ENCODE measurements at places on chromosomes 12 and 14.

DNA sequence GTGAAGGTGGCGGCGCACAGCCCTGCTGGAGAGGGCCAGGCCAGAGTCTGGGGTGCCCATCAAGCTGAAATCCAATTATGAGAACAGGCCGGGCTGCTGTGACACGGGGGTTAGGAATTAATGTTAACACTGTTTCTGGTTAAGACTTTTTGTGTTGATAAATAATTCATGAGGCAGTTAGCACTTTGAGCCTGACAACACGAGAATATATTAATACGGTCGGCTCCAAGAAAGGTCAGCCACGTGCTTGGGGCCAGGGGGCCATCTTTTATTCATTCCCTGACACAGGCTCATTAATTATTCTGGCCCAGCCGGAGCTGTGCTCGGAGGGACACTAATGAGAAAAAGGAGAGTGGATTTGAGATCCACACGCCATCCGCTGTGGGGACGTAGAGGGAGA is 45.1 kb downstream of the FBRSL1 start:
- DNase-seq, result no peak

GRCh38 chr14:71647086-71647784 is 285.0 kb upstream of the RGS6 start:
- no peak for DNase-seq

DNA sequence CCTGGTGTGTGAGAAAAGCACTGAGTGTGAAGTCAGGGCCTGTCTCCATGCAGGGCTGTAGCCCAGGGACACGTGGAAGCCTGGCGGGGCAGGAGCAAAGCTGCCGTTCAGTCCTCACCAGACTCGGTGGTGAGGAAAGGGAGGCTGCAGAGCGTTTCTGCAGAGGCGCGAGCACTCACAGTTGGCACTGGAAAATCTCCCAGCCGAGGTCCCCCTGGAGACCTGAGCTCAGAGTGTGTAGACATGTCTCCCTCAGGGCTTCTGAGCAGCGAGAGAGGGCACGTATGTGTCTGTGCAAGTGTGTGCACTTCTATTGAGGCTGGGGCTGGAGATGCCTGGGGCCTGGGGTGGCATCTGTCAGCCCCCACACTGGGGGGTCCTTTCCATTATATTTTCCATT is 11.0 kb upstream of the HHIPL1 start:
- no peak for DNase-seq

GRCh38 chr14:23670481-23670880 is 34.3 kb downstream of the DHRS2 start:
- no peak for DNase-seq

GRCh38 chr12:49920241-49920914 is 16.7 kb upstream of the FAIM2 start:
- no peak for DNase-seq

GRCh38 chr14:100530270-100531072 is 56.7 kb downstream of the BEGAIN start:
- no peak for DNase-seq

DNA sequence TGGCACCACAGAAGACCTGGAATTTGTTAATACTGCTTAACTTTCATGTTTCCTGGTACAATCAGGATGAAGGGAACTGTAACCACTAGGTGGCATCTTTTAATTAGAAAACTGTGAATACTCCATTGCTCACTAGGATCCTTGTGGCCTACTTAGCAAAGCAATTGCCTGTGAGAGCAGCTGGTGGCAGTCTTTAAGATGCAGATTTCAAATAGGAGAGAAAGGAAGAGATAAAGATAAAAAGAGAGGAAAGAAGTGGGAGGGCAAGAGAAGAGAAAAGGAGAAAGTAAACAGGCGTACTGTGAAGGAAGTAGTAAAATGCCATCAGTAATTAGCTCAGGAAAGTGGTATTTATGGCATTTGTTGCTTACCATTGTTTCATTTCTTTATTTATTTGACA is 114.5 kb downstream of the RAD51B start:
- no peak for DNase-seq

DNA sequence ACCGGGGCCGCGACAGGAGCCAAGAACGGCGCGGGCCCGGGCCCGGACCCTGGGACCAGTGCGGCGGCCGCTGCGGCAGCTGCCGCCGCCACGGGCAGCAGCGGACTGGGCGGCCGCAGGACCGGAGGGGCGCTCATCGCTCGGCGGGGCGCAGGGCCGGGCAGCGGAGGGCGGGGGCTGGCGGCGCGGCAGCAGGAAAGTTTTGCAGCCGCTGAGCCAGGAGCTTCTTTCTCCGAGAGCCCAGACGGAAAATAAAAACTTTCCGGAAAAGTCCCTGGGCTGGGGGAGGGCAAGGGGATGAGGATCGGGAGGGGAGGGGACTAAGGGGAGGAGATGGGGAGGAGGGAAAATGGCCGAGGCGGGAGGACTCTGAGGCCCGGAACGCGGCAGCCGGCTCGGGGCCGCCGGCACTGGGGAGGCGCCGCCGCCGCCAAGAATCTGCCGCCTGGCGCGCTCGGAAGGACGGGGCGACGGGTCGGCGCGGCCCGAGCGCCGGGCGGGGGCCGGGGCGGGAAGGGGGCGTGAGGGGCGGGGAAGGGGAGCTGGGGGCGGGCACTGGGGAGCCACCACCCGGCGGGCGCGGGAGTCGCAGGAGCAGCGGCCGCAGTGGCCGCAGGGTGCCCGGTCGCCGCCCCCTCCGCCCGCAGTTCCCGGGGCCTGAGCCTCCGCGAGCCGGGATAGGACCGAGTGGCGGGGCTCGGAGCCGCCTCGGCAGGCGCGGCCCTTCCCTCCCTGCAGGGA is at the start of gene PRKD1:
PRKD1 (minus strand) TSS at position 472 of the 741 bp plus-strand sequence.
- no peak for DNase-seq

GRCh38 chr14:103372552-103373304 is 12.5 kb upstream of the MARK3 start:
- no peak for DNase-seq

- DNase-seq, result no peak
Measured at GRCh38 chr12:80195737-80196136, 96.4 kb downstream of the OTOGL start.

GRCh38 chr12:81381951-81382350 is 304.1 kb downstream of the ACSS3 start:
- no peak for DNase-seq

- no peak for DNase-seq
Measured at GRCh38 chr12:38921025-38921677, 15.8 kb upstream of the CPNE8 start.

DNA sequence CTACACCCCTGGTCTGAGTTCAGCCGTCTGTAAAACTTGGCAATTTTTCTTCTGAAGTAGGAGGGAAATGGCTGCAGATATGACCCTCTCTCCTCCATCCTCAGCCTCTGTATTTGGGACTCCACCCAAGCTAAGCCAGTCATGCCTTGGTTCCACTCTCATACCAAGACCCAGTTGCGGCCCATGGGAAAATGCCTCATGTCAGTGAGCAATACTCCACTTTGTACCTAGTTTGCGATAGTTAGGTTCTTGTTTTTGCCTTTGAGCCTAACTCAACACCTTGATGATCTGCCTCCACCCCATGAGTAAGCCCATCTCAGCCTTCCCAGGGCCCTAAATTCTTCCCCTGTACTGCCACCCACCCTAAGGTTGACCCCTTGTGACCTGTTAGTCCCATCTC is 143.4 kb downstream of the HMGA2 start:
- no peak for DNase-seq

- no peak for DNase-seq
Measured at GRCh38 chr14:101288436-101289229, 272.7 kb upstream of the DIO3 start.

GRCh38 chr14:30005114-30005808 is 77.6 kb upstream of the PRKD1 start:
- no peak for DNase-seq

- DNase-seq, result no peak
Measured at GRCh38 chr12:39420043-39420442, 22.9 kb downstream of the KIF21A start.

DNA sequence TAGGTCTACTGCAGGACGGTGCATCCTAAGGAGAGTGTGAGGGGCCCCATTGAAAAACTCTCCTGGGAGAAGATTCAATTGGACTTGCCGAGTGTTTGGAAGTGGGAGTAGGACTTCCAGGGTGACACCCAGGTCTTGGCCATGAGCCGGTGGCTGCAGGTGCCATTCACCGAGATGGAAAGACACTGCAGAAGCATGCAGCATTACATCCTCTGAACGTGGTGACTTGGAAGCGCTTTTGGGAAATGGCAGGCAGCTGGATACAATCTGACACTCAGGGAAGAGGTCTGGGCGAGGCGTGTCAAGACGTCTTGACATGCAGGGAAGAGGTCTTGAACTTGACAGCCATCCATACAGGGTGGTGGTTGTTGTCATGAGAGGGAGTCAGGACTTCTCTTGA is 126.9 kb downstream of the PAPOLA start:
- no peak for DNase-seq

- DNase-seq, result no peak
Measured at GRCh38 chr12:80707126-80707829, at the start of gene MYF6. Gene MYF6 (plus strand): TSS chr12:80707634. CDS start chr12:80707720, 86 bp downstream.

- no peak for DNase-seq
Measured at GRCh38 chr12:46904406-46905238, 78.8 kb upstream of the SLC38A4 start.

- no peak for DNase-seq
Measured at GRCh38 chr12:20248646-20249045, 119.7 kb upstream of the PDE3A start.

DNA sequence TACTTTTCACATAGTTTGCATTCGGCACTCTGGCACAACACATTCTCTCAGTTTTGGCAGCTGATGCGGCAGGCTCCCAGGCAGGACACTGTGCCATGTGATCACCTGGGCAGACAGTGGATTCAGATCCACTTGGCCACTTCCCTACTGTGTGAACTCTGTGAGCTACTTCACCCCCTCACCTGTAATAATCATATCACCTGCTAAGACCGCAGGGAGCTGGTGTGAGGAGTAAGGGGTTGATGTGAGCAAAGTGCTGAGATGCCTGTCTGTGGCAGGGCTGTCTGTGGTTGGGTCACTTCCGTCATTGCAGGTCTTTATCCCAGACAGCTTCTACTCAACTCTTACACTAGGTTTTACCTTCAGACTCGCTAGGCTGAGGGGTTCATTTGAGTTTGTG is 50.4 kb upstream of the AMN start:
- no peak for DNase-seq

DNA sequence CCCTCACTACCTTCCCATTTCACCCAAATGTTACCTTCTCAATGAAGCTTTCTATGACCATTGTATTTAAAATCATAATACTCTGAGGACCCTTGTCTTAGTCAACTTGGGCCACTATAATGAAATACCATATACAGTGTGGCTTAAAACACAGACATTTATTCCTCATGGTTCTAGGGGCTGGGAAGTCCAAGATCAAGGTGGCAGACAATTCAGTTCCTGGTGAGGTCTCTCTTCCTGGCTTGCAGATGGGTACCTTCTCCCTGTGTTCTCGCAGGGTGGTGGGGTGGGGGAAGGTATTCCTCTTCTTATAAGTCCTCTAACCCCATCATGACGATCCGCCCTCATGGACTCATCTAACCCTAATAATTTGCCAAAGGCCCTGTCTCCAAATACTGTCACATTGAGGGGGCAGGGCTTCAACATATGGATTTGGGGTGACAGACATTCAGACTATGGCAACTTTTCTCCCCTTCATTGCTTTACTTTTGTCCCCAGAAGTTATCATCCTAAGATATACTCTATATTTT is 163.7 kb upstream of the PWP1 start:
- no peak for DNase-seq

DNA sequence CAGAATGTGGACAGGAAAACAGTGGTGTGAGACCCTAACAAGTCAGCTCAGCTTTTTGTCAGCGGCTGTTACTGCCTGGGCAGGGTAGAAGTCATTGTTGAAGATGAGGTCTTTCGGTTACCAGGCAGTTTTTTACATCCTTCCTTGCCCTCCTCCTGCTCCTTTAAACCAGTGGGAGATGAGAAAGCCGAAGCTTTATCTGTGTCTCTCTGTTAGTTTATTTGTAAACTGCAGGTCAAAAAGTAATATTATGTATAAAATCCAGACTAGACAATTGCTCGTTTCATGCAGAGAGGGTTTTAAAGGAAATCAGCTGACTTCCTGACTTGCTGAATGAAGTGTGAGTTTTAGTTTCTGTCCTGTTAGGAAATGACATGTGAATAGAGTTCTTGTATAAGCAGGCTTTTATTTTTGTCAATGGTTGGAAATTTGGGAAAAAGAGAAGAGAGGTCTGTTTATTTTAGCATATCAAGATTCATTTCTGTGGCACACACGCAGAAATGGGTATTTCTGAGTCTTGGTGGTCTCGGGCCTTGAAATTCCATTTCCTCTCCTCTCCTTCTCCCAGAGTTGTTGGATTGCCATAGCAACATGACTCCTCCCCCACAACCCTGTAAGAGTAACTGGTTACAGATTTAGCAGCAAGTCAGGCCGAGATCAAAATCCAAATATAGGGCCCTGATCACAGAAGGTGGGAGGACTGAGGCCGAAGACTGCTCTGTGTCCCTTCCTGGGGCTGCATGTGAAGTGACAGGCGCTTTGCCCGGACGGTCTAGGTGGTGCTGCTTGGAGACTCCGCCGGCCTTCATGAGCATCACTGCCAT is 60.8 kb downstream of the SAMD4A start:
- DNase-seq, result peak; percentile 29

- DNase-seq, result no peak
Measured at GRCh38 chr14:29857551-29857950, 70.1 kb downstream of the PRKD1 start.

DNA sequence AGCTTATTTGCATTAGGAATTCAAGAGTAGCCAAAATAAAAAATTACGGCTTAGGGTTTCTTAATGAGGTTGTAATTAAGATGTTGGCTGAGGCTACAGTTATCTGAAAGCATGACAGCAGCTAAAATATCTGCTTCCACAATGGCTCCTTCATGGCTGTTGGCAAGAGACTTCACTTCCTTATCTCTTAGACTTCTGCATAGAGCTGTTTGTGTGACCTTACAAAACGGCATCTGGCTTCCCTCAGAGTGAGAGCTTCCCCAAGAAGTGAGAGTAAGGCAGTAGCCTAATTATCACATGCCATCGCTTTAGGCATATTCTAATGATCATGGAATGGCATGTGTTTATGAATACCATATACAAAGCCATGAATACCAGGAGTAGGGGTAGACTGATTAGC is 57.6 kb downstream of the CCDC59 start:
- DNase-seq, result no peak

DNA sequence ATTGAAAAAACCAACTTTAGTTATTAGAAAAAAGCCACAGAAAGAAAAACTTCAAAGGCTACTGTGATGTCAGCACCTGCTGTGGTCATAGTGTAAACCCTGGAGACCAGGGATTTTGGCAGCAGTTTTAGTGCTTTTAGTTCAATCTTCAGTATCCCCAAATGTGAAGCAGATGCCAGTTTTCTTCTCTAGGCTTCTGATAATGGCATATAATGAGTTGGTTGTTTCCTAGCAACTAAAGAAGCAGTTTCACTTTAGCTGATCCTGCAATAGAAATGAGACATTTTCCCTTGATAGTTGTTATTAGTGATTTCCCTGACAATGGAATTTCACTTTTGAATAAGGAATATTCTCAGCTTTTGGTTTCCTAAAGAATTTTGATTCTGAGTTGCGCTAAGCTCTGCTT is 131.2 kb downstream of the NUBPL start:
- DNase-seq, result no peak

GRCh38 chr12:130669205-130669557 is 46.9 kb downstream of the RIMBP2 start:
- no peak for DNase-seq

Data from stimulated activated CD4-positive, alpha-beta T cell treated with anti-CD3 and anti-CD28 coated beads, TNF-alpha, amount 100 ng/mL, for 4 hours (primary cell).